ENCODE measurements at places on chromosomes 6 and 20. TPM values are rescaled to one million over a fixed set of nuclear protein-coding genes. Genes with fewer than 3 reads are reported as not detected.

Gene TINAG
- total RNA-seq, result not detected

Gene MOG
- total RNA-seq, result not detected

Gene ABHD16B
- not detected for total RNA-seq

Gene PREP
- 17.3 TPM for total RNA-seq

Gene KCNB1
- total RNA-seq, result under 0.01 TPM

Gene TBXT
- not detected for total RNA-seq

Gene KCNK17
- total RNA-seq, result not detected

Gene SLC22A3
- total RNA-seq, result 0.59 TPM

Gene FAM209B
- total RNA-seq, result not detected

Data from subcutaneous preadipocyte (primary cell).